AG08396 (cell line): ENCODE measurements at places on chromosomes 4 and X.
A peak's percentile ranks its signal among the peaks of the same experiment; 100 is the strongest.

DNA sequence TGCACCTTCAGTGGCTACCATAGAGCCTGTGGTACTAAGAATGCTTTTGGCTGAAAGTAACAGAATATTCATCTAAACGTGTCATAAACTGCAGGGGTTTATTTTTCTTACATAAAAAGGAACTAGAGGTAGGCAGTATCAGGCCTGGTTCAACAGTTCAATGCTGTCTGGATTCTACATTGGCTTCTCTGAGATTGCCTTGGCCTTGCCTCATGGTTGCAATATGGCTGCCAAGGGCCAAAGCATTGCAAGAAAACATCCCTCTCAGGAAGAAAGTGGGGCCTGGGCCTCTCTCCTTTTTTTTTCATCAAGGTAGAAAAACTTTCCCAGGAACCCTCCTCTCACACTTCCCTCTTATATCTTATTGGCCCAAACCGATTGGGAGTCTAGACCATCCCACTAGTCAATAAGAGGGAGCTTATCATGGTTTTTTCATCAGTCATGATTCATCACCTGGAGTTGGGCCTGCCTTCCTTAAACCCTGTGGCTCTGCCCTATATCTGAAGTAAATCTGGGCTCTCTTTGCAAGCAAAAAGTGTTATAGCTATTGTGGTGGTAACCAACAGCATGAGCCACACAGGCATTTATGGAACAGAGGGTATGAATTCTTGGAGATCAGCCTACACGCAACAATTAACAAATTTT is 1.8 kb upstream of the DOCK11 start:
- no peak for DNase-seq

DNA sequence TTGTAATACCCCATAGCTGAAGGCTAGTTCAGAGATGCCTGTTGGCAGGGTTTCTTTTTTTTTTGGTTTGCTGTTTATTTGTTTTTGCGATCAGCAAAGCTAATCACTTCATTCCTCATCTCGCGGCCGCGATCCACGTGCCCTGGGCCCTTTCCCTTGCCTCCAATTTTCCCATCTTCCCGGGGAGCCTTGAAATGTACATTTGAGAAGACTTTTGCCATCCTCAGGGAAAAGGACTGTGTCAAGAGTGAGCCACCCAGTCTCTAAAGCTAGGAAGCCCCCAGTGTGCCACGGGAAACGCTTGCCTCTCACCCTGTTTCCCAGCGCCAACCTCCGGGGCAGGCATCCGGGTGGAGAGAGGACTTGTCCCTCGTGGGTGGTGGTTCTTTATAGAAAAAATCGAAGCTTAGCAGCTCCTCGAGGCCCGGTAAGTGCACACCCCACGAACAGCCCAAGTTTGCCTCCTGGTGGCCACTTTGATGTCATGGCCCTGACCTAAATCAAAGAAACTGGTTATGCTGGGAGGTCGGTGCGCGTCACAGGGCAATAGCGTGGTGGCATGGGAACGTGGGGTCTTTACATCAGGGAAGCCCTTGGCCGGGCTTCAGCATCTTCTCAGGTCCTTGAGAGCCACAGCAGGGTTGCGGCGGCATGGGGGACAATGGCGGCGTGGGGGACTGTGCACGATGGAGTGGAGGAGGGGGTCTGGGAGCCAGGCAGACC is 42.0 kb downstream of the MAP7D3 start:
- DNase-seq, result peak; percentile 54

DNA sequence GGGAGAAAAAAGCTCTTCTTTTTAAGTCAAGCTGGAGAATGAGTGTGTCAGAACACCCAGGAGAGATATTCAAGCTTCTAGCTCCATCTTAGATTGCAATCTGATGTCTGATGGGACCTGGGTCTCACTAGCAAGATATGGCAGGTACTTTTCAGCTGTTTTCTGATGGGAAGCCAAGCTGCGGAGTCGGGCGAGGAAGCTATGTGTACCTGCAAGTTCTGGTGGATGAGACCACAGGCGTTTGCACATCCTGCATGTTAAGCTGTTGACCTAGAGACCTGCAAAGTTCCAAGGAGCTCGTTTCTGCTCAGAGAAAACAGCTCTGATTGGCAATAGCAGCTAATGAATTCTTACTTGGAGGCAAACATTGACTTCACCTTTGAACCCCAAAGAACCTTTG is 167.3 kb upstream of the GATB start:
- no peak for DNase-seq

DNA sequence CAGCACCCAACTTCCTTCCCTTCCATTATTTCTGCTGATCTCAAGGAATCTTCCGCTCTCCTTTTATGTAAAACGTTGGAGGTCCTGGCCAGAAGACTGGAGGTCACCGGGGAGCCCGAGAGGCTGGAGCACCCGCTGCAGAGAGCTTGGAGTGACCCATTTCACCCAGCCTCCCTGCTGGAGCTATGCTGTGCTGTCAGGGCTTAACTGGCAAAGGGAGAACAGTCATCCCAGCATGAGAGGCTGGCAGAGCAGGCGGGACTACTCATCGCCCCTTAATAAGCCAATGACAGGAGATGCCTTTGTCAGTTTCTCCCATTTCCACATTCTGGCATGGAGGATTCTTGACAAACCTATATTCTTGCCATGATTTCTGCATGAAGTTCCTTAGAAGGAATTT is 98.9 kb downstream of the GATB start:
- DNase-seq, result no peak

DNA sequence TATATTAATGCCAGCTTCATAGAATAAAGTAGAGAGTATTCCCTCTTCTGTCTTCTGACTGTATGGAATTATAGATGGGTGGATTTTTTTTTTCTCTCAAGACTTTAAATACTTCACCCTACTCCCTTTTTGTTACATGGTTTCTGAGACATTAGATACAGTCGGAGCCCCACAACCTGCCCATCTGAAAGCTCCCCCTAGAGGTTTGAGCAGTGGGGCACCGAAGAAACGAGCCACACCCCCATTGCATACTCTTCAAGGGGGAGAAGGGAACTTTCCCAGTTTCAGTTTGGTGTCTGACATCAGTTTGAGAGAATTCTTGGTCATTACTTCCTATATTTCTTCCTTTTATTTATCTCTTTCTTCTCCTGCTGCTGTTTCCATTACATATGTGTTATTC is 437.6 kb upstream of the AGA start:
- DNase-seq, result no peak

DNA sequence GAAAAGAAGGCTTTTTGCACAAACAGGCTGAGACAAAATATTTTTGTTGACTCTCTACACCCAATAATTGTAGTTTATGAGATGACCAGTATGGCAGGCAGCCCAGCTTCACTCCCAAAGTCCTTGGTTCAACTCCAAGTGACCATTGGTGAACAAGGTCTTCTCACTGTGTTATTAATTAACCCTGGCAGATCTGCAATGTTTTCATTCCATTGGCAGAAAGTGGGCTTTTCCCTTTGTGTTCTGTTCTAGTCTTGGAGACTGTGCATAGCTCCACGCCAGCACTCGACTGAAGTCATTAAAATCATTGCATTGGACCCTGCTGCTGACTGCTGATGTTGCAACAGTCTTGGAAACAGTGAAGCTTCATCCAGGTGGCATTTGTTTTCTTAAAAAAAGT is 277.3 kb upstream of the HAND2 start:
- no peak for DNase-seq
